Testis (tissue), 5 donors: ENCODE measurements at places on chromosomes 4 and X.

- peak; percentile 83 for DNase-seq
These were observed 143.5 kb upstream of the GALNT7 start for GRCh38 chr4:173025131-173025530.

DNA sequence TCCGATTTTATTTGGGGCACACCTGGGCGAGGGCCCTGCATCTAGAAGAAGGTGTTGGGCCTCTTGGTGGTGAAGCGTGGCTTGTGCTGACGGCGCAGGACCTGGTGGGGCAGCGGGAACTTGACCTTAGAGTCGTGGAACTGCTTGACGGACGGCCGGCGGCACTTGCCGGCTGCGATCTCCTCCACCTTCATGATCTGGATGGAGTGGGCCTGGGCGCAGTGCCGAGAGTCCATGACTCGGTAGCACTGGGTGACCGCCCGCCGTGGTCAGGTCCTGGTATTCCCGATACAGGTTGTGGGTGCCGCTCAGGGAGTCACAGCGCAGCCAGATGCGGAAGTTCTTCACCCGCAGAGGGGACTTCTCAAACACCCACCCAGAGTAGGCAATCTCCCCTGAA lies 56.8 kb upstream of the ALG13 start:
- no peak for DNase-seq

- DNase-seq, result no peak
These were observed 149.2 kb downstream of the TBL1X start for GRCh38 chrX:9614016-9614415.

DNA sequence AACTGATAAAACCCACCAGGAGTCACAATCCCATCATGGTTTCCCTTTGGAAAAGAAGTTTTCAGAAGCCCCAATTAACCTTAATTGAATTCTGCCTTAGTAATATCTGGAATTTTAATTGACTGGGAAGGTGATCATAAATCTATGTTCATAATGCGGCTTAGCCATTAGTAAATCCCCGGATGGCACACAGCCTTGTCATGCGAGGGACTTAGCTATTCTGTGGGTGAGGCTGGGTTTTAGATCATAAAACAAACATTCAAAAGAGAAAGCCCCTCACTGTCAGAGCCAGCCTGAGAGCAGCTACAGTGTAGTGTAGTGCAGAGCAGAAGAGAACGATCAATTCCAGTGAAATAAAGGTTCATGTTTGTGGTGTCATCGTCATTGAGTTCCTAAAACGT lies 124.0 kb upstream of the NOCT start:
- no peak for DNase-seq

DNA sequence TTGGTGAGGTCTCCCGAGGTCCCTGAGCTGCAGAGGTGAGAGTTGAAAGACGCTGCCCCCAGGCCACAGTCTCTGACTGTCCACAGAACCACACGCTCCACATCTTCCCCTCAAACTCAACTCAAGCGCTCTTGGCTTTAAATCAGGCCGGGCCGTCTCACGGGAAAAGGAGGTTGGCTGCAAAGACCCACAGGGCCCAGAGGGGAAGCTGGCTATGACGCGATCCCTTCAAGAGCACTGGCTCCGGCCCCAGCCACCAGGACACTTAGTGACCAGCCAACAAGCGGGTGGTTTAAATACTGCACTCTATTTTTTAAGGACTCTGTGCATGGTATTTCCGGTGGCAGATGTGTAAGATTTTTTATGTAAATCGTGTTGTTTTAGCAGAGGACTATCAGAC lies 19.9 kb downstream of the LRPAP1 start:
- DNase-seq, result no peak
